NCI-H146 (cell line): ENCODE measurements at places on chromosomes 5 and 9.

- DNase-seq, result no peak
Observed at GRCh38 chr9:121302341-121302740, 34.4 kb downstream of the GSN start.

DNA sequence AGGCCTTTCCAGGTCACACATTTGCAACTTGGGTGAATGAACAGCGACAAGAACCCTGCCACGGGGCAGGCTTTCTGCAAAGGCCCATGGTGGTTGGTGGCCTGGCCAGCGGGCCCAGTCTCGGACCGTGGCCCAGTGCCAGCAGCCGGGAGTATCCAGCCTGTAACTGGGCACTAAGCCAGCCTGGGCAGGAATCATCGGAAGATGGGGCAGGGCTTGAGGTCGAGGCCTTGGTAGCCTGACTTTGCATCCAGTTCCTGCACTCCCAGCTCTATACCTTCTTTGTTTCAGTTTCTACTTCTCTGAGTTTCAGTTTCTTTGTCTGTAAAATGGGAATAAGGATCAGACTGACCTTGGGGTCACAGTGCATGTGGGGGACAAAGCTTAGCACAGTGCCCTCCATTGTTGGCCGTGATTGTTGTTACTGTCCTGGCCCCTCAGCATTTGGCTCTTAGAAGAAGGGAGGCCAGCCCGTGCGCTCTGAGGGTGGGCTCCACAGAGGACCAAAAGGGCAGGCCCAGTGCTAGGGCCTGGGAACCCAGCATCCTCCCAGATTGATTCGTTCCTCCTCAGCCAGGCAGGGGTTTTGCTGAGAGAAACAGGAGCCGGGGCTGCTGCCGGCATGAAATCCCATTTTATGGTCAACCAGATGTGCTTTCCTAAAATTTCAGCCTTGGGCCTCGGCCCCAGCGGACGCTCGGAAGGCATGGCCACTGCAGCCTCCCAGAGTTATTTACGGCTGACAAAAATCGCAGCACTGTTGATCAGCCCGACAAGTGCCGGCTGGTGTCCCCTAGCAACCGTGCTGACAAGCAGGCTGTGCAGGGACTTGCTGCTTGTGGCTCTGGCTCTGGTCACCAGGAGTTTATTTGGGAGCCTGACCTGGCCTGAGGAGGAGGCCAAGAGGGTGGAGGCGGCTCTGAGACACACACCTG lies 43.6 kb downstream of the JADE2 start:
- no peak for DNase-seq

DNA sequence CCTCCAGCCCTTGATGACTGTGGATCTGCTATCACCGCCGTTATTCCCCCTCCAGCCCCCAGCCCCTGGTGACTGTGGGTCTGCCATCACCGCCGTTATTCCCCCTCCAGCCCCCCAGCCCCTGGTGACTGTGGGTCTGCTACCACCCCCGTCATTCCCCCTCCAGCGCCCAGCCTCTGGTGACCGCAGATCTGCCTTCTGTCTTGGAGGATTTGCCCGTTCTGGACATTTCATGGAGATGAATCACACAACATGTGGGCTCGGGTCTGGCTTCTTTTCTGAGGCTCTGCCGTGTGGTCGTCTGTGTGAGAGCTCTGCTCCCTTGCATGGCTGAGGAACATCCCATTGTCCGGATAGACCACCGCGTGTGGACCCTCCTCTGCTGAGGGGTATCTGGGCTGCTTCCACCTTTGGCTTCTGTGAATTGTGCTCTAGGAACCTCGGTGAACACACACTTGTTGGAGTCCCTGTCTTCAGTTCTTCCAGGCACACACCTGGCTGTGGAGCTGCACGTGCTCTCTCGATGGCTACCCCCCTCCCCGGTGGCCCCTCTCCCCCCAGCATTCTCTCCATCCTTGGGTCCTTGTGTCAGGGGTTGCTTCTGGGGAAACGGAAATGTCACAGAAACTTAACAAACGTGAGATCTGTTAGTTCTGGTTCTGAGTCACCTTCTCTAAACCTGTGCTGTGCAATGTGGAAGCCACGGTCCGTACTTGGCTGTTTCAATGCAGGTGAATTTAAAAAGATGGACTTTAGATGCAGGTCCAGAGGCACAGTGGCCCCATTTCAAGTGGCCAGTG lies 105.3 kb upstream of the COL5A1 start:
- no peak for DNase-seq

DNA sequence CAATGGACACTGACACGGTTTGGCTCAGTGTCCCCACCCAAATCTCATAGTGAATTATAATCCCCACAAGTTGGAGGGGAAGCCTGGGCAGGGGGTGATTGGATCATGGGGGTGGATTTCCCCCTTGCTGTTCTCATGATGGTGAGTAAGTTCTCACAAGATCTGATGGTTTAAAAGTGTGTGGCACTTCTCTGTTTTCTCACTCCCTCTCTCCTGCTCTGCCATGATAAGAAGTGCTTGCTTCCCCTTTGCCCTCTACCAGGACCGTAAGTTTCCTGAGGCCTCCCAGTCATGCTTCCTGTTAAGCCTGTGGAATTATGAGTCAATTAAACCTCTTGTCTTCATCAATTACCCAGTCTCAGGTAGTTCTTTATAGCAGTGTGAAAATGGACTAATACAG lies 115.8 kb upstream of the KIF2A start:
- no peak for DNase-seq
